ENCODE measurements at places on chromosomes 4 and X. TPM values are rescaled to one million over a fixed set of nuclear protein-coding genes. Genes with fewer than 3 reads are reported as not detected.
A peak's percentile ranks its signal among the peaks of the same experiment; 100 is the strongest.

Gene CSAG1
- not detected for total RNA-seq

- no peak for DNase-seq
These were observed 41.5 kb downstream of the EFNB1 start for GRCh38 chrX:68870357-68870756.

- DNase-seq: no peak
These were observed 44.2 kb downstream of the HUWE1 start for GRCh38 chrX:53642337-53642736.

Gene RHOXF2
- not detected for total RNA-seq

Gene PNMA6F
- not detected for total RNA-seq

Gene NUP62CL
- total RNA-seq: 1.4 TPM

- DNase-seq: no peak
These were observed 233.5 kb upstream of the PGRMC2 start for GRCh38 chr4:128521156-128521555.

Gene TMSB15C
- 1.2 TPM for total RNA-seq

DNA sequence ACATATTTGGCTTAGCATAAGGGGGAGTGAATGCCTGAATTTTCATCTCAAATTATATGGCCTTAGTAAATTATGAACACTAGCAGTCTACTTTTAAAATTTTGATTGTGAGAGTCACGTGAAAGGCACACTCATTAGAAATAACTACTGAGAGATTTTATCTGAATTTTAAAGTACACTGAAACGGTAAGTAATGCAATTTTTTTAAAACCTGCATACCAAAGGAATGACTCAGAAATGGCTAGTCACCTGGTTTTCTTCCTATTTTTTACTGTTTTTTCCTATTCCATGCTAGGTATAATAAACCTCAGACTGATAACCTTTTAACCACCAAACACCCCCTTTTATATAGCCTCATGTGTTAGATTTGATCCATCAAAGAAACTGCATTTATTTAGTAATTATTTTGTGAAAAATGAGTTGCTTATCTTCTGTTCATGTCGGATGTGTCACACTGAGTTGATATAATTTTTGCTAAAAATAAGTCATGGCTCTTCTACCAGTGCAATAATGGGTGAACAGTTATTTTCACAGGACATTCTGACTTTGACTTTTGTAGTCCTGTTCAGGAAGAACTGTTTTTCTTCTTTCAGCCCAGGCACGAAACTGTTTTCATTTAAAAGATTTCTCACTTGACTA lies 40.4 kb downstream of the CPEB2 start:
- no peak for DNase-seq

- DNase-seq: no peak
These were observed 136.7 kb downstream of the GPR143 start for GRCh38 chrX:9628779-9629493.

- DNase-seq: no peak
These were observed 456.4 kb downstream of the DACH2 start for GRCh38 chrX:86604607-86605006.

DNA sequence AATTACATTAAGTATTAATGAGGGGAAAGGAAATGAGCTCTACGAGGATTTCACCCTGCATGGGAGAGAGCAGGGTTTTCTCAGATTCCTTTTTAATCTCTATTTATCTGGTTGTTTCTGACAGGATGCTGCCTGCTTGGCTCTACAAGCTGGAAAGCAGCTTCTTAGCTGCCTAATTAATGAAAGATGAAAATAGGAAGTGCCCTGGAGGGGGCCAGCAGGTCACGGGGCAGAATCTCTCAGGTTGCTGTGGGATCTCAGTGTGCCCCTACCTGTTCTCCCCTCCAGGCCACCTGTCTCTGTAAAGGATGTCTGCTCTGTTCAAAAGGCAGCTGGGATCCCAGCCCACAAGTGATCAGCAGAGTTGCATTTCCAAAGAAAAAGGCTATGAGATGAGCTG lies 113.7 kb downstream of the PARM1 start:
- no peak for DNase-seq

Gene TMPRSS11A
- total RNA-seq: not detected

DNA sequence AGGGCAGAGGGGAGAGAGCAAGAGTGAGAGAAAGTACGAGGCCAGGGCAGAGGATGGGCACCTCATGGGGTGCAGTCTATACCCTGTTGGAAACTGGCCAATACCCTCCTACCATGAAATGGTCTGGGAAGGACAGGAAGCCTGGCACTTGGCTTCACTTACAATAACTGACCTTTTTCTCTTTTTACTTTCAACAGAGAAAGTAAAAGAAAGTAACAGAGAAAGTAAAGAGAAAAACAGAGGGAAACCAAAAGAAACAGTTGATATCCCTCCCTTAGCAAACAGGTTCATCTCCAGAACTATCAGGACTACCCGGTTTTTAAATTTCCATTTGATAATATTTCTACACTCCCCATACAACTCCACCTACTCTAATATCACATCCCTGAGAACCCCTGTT lies 20.6 kb downstream of the ARL13A start:
- DNase-seq: no peak

DNA sequence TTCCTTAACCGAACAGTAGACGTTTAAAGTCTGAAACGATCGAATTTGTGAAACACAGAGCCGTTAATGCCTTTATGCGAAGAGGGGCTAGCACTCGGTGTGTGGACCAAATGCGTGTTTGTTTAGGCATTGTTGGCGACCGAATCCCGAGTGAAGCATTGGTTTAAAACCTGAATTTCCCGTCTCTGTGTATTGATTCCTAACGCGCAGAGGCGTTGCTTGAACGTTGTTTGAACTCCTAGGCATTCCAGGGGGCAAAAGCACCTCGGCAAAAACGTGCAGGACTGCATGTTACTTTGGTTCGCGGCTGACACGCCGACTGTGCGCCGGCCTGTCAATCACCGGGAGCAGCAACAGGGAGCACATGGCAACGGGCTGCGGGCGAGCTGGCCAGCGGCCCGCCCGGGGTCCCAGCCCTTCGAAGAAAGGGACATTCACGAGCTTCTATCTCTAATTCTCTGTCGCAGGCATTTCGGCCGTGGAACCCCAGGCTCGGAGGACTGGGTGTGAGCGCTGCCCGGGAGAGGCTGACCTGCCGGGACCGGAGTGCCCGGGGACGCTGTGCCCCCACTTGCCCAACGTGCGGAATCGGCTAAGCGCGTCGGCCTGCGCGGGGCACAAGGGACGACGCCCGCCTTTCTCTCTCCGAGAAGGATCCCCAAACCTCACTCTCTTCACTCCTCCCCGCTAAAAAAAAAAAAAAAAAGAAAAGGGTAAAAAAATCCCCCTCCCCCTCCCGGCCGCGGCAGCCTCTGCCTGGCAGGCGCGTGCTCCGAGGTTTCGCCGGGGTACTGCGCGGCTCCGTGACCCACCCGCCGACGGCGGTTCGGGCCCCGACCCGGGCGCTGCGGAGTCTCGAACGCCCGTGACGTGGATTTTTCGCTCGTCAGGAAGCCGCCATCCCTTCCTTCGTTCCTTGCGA lies 810 bp downstream of the SPRY1 start:
- DNase-seq: peak; percentile 76

Gene RPS6KA6
- total RNA-seq: 1.9 TPM

Gene DLG3
- 24.1 TPM for total RNA-seq

DNA sequence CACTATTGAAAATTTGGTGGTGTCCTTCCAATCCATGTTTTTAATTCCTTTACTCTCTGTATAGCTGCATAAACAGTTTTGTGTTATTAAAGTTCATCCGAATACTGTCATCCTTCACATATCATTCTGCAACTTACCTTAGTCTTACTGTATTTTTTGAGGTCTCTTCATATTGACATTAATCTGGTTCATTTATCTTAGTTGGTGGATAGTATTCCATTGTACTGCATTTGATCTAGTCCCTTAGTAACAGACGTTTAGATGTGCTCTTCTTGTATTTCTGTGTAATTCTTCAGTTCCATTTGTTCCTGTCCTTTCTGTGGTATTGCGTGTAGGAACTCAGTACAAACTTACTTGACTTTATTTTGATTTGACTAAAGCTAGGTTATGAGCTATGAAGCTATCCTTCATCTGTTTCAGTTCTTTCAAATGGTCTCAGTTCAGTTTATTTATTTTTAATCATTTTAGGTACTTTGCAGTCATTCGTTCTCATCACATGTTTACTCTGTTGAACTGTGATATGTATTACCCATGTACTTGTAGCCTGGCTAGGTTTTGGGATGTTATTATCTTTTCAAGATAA lies 41.3 kb downstream of the RAPGEF2 start:
- no peak for DNase-seq

GRCh38 chrX:44104699-44105098 lies 131.5 kb upstream of the NDP start:
- DNase-seq: no peak

Gene WDFY3
- total RNA-seq: 125 TPM

GRCh38 chr4:10260777-10261176 lies 144.2 kb upstream of the WDR1 start:
- DNase-seq: no peak

Gene LUZP4
- not detected for total RNA-seq

DNA sequence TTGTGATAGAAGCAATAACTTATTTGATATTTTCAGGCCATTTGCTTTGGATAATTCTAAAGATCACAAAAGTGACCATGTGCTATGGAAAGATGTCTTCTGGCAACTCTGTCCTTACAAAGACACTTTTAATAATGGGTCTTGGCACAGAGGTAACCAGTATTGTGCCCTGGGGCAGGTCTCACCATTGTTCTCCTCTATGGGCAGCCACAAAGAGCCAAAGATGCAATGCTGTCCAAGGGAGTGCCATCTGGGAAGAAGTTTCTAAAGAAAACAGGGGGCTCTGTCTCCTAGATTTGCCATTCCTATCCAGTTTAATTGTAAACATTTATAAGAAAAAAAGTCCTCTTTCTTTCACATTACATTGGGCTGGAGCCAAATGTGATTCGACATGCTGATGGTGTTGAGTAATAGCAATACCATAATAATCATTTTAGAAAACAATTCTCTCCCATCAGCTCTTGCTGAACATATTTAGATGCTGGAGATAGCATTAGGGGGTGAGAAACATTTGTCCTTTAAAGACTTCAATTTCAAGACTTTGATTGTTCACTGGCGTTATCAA lies 179.9 kb downstream of the KIT start:
- no peak for DNase-seq

DNA sequence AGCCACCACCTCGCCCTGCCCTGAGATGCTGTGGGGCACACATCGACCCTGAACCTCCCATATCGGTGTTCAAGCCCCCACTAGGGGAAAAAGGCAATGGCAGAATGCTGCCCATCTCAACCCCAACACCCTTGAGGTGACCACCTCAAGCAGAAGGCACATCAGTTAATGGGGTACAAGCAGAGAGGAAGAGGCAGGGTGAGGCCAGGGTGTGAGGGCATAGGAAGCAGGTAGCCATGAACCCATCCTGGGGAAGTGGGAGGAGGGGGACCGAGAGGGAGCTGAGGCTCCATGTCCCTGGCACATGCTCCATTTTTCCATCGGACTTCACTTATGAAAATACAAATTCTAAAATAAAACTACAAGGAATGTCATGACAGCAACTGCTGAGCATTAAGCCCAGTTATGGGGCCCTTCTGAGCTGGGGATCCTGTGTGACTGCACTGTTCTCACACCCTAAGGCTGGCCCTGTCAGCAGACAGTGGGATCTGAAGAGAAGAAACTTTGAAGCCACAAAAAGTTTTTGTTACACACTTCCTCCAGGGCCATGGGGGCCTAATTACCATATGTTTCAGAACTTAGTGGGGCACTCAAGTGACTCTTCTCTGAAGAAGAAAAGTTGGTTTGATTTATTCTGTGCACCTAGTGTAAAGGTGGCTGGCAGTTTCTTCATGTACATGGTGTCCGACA lies 68.2 kb upstream of the FAM241A start:
- no peak for DNase-seq

- DNase-seq: no peak
These were observed 56.4 kb downstream of the RWDD4 start for GRCh38 chr4:183602557-183603027.

Gene CRLF2
- total RNA-seq: 1.3 TPM

DNA sequence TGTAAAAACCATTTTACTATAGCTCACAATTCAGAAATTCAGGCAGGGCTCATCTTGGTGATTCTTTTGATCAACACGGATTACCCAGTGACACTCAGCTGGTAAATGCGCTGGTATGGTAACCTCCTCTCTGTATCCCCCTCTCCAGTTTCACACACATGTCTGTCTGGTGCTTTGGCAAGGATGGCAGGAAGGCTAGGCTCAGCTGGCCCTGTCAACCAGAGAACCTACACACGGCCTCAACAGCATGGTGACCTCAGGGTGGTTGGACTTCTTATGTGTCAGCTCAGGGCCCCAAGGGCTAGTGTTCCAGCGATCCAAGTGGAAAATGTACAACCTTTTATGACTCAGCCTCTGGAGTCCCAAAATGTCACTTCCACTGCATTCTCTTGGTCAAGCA lies 55.7 kb upstream of the EOLA2 start:
- no peak for DNase-seq

DNA sequence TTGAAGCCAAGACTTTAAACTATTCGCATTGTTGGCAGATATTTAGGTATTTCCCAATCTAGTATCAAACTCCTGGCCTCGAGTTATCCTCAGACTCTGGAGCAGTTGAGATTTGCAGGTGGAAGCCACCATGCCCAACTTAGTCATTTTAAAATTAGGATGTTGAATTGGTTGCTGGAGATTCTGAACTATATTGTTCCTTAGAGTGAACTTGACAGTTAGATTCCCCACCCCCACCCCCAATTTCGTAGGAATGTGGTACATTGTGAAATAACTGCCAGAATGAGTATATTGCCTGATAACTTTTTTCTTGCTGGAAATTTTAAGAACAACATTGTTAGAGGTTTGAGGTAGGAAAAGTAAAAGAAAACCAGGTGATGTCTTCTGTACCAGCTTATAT lies 2.3 kb downstream of the NOCT start:
- no peak for DNase-seq

DNA sequence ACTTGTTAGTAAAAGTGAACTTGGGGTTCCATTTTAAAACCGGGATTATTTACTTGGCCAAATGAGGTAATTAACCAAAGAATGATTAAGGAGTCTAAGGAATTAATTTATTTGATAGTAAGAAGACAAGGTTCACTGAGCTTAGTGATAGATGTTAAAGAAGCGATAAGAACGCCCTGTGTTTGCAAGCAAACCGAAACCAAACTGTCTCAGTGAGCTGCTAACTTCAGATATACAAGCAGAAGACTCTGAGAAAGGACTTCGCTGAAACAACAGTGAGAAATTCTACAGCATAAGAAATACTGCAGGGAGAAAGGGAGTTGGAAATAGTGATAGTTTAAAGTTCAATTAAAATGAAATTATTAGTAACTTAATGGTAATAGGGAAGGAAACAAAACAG lies 37.6 kb upstream of the SHISA3 start:
- no peak for DNase-seq

Gene CT45A10
- total RNA-seq: not detected

Gene VEGFC
- 16.1 TPM for total RNA-seq

Gene CFI
- 54.8 TPM for total RNA-seq

DNA sequence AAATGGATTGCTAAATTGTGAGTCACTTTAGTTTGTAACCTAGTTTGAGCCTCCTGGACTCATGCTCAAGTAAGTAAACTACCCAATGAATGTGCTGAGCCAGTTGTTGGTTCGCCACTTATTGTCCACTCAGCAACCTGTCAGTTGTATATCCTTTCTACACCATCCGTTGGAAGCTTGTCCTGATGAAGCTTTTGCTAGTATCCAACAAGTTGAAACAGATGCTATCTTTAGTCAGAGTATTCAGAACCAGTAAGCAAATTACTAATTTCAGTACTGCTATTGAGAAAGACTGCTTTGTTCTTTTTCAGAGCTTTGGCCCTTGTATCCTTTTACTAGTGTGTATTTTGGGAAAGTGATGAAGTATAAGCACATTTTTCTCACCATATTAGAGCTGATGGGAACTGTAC lies 4.3 kb upstream of the NAA15 start:
- DNase-seq: no peak

Gene NAA11
- total RNA-seq: not detected

All from lower lobe of right lung (tissue), 2 donors.